Stimulated activated CD4-positive, alpha-beta T cell treated with anti-CD3 and anti-CD28 coated beads, Interleukin-1b, Interleukin-23, amount 100 ng/mL, for 1 hour (primary cell): ENCODE measurements at places on chromosomes 1 and 21.

- DNase-seq = no peak
These were observed 8.5 kb downstream of the A3GALT2 start for GRCh38 chr1:33312413-33312749.

- DNase-seq = peak; percentile 35
These were observed at the start of gene BMP8A for GRCh38 chr1:39491146-39491921. BMP8A (plus strand) TSS chr1:39491636; CDS start chr1:39491992, 356 bp downstream.

- DNase-seq = no peak
These were observed 126.0 kb downstream of the AK5 start for GRCh38 chr1:77407738-77408375.

GRCh38 chr21:33708874-33709273 is 66.6 kb downstream of the ITSN1 start:
- DNase-seq = no peak

DNA sequence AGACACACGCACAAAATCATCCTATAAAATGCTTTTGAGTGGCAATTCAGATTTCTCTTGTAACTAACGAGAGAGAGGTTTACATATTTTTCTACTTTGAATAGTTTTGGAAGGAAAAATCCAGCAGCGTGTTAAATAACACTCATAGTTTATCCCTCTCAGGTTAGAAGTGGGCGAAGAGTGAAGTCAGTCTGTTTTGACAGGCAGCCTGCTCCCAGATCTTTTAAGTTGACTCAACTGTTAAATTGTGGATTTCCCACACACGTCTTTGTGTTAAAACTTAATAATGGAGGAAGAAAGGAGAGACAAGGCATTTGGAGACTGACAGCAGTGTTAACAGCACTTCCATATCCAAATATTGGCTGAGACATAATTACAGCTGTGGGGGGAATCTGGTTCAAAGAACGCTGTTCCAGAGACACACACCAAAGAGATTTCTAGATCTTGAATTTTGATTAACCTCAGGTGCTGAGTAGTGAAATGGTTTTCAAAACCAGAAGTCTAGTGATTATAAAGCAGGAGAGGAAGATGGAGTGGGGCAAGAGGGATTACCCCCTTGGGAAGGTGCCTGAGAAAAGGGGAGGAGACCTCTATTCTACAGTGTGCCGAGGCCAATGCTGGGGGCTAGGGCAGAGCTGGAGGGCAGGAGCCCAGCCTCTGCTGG is 2.7 kb downstream of the MAPKAPK2 start:
- no peak for DNase-seq
